ENCODE measurements at places on chromosomes 13 and 19.

DNA sequence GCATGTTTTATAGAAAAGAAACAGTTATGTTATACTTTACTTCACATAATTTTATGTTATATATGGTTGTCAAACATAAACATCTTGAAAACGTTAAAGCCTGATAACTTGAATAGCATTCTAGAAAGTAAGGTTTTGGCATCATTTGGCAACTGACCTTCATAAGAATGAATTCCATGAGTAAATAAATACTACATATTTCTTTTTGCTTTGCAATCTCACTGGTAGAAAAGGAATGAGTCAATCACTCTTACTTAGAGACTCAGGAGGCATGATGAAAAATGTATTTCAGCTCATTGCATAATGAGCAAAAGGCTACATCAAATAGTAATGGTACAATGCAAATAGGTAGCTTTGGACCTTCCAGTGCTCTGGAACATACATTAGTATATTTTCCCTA lies 1381.9 kb downstream of the EFNB2 start:
- no peak for DNase-seq

GRCh38 chr13:108215436-108215835 lies at the start of gene LIG4:
TSS of gene LIG4 (minus strand) at chr13:108215536. CDS start at chr13:108211268, 4,268 bp downstream.
- peak; percentile 83 for DNase-seq

DNA sequence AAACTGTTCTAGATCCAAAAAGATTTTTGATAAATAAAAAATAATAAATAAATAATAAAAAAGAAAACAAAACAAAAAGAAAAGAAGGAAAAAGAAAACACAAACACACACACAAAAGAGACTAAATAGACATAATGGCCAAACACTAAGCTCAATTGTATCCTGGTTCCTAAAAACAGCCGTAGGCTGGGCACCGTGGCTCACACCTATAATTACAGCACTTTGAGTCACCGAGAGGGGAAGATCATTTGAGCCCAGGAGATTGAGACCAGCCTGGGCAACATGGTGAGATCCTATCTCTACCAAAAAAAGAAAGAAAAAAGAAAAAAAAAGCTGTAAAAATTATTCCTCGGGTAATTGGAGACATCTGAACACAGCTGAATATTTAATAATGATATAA lies 8.9 kb downstream of the ETHE1 start:
- DNase-seq, result no peak

- no peak for DNase-seq
These were observed 53.2 kb downstream of the C13orf42 start for GRCh38 chr13:51057906-51058305.

- no peak for DNase-seq
These were observed 474 bp upstream of the ZNF780B start for GRCh38 chr19:40056505-40056904.

- no peak for DNase-seq
These were observed 408.6 kb downstream of the PCDH9 start for GRCh38 chr13:66821551-66821950.

GRCh38 chr13:22017226-22017625 lies 346.4 kb downstream of the FGF9 start:
- DNase-seq, result no peak

GRCh38 chr13:39326469-39327171 lies 276.4 kb downstream of the LHFPL6 start:
- DNase-seq, result no peak

- no peak for DNase-seq
These were observed 525 bp upstream of the COG3 start for GRCh38 chr13:45464141-45464686.

DNA sequence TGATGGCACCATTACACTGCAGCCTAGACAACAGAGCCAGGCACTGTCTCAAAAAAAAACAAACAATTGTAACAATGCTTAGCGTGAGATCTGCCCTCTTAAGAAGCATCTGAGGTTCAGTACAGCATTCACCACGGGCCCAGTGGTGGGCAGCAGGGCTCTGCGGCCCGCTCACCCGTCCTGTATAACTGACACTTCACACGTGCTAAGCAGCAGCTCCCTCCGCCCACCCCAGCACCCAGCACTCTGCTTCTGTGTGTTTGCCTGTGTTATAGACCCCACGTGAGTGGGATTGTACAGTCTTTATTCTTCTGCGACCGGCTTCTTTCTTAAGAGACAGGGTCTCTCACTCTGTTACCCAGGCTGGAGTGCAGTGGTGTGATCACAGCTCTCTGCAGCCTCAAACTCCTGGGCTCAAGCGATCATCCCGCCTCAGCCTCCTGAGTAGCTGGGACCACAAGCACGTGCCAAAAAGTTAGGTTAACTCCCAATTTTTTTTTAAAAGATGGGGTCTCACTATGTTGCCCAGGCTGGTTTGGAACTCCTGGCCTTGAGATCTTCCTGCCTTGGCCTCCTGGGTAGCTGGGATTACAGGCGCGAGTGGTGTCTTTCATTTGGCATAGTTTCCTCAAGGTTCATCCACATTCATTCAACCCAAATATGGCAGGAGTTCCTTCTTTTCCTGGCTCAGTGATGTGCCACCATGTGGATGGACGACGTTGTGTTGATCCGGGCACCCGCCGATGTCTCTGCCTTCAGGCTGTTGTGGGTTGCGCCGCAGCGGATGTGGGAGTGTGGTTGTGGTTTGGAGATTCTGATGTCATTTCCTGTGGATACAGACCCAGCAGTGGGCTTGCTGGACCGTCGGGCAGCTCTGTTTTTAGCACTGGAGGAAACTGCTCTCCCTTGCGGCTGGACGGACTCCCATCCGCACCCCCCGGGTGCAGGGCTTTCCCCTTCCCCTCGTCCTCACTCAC lies 170.0 kb downstream of the KDM4B start:
- peak; percentile 12 for DNase-seq

- no peak for DNase-seq
These were observed 32.9 kb downstream of the TSHZ3 start for GRCh38 chr19:31316201-31316951.

DNA sequence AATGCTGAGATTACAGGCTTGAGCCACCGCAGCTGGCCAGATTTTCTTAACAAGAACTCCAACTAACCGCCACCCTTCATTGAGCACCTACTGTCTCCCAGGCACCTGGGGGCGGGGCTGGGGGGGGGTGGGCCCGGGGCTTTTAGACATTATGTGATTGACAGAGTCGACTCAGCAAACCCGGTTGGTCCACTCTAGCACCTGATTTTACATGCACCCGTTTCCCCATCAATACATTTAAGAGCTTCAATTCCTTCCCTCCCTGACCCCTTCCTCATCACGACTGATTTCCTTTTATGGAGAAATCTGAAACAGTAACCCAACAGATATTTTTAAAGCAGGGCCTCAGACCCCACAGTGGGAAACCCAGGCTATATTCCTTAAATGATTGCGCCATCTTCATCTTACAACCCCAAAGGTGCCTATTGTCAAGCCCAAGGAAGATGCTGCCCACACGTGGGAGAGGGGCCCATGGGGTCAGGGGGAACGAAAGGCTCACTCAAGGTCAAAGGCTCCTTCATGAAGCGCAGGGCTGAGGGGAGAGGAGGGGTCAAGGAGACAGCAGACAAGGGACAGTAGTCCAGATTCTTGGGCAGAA lies 1.8 kb downstream of the INSR start:
- DNase-seq, result no peak

GRCh38 chr13:63741029-63741813 lies 2325.6 kb upstream of the PCDH20 start:
- no peak for DNase-seq

GRCh38 chr19:50000841-50001557 lies 24.2 kb downstream of the VRK3 start:
- DNase-seq, result no peak

DNA sequence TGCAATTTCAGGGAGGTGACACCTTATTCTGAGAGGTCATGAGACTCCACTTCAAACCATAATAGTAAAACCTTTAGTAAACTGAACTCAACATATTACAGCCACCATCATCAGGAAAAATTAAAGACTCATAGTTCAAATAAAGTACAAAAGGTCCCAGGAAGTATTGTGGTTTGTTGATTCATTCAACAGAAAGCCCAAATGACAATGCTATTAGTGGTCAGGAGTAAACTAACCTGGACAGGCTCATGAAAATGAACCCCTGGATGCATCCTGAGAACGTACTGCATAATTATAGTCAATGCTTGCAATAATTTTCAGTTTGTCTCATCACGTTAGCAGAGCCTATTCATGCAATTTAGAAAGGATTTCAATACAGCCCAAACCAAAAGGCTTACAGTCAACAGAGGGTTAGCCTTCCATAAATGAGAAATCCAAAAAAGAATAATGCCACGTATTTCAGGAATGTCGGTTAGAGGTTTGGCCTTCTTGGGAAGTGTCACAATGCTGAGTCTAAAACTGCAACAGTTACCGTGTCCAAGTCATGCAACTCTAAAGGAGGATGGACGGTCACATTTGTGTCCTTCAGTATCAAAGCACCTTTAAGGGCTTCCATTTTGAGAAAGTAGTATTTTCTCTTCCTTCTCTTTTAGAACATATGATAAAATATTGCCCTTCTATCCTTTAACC lies 280.8 kb downstream of the ABCC4 start:
- peak; percentile 80 for DNase-seq

DNA sequence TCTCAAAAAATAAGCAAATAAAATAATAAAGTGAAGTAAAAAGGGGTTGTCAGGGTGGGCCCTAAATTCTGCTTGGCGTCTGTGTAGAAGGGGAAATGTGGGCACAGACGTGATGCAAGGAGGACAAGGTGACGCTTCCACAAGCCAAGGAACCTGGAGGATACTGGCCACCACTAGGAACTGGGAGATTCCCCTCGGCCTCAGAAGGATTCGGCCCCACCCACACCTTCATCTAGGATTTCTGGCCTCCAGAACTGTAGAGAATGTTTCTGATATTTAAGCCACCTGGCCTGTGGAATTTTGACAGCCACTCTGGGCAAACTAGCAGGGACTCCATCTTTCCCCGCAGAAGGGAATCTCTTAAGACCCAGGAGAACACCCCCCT lies 1.1 kb downstream of the PLEKHJ1 start:
- no peak for DNase-seq

DNA sequence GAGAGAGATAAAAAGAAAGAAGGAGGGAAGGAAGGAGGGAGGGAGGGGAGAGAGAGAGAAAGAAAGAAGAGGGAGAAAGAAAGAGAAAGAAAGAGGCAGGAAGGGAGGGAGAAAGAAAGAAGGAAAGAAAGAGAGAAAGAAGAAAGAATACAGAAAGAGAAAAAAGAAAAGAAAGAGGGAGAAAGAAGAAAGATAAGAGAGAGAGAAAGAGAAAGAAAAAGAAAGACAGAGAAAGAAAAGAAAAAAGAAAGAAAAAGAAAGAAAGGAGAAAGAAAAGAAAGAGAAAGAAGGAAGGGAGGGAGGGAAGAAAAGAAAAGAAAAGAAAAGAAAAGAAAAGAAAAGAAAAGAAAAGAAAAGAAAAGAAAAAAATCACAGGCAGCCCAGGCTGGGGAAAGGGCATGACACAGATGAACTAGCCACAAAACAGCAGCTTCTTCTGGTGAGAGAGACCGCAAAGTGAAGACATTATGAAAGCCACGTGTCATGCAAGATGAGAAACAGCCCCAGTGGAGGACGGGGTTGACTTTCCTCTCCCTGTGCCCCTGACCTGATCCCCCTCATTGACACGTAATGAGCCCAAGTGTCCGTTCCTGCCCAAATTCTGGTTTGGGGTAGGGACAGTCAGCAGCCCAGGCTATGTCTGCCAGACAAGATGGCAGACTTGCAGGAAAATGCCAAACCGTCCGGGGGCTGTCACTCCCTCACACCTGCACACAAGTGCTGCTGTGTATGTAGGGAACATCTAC lies 102.1 kb downstream of the INSR start:
- no peak for DNase-seq
